NCI-H446 (cell line): ENCODE measurements at places on chromosomes 6 and 20.
A peak's percentile ranks its signal among the peaks of the same experiment; 100 is the strongest.

DNA sequence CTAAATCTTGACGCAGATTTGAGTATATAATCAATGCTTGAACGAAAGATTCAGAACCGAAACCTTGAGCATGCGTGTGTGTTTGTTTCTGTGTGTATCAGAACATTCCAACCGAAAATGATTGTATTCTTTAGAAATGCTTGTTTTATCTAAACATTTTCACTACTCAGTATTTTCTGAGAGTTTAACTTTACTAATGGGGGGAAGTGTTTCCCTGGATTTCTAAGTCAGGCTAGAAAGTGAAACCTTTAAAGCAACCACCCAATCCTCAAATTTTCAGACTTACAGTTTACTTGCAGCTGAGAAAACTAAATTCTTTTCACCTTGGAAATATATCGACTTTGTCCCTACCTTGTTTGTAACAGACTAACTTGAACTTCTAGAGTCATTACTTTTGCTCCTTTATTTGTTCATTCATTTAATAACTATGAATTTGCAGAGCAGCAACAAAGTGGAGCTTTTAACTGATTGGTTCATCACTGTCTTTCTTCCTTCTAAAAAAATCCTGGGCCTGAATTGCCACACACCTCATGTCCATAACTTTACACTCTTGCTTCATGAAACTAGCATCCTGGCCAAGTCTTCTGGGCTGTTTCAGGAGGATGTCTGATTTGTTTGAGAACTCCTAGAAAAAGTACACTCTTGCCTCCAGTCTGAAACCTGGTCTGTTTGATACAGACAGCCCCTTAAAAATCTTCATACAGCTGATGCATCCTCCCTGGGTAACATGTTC, 77.8 kb upstream of the XRN2 start:
- no peak for DNase-seq

- DNase-seq: no peak
These were observed 40.0 kb upstream of the NRN1 start for GRCh38 chr6:6046716-6047115.

DNA sequence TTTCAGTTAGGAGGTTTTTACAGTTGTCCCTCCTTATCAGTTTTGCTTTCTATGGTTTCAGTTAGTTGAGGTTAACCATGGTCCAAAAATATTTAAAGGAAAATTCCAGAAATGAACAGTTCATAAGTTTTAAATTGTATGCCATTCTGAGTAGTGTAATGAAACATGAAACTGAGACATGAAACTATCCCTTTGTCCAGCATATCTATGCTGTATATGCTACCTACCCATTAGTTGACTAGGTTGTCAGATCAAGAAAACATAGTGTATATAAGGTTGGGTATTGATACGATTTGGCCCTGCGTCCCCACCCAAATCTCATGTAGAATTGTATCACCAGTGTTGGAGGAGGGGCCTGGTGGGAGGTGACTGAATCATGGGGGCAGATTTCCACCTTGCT, 39.1 kb downstream of the VGLL2 start:
- DNase-seq: no peak

DNA sequence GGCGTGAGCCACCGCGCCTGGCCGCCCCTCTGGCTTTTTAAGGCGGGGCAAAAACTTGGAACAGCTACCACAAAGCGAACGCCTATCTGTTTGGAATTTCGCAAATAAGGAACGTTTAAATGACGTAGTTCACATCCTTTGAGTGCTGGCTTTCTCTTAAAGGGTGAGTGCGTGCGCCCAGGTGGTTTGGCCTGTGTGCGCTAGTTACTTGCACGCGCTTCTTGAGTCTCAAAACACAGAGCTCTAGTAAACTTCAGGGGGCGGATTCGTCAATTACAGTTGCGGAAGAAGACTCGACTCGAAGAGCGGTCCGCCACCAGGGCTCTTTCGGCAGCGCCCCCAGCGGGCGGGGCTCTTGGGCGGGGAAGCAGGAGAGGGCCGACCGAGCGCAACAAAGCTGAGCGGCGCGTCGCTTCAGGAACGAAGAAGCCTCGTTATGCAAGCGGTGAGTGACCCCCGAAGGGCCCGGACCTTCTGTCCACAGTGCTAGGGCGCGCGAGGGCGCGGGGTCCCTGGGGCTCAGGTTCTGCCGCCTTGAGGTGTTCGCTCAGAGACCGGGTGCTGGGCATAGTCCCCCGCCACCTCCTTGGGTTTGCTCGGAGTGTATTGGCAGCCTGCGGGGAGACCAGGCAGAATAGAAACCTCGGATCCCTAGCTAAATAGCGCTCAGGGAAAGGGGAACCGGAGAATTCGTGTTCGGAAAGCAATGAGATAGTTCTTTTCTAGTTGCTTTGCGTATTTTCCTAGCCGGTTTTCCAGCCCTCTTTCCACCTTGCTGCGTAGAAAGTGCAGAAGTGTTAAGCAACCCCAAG, at the start of gene SYCP2L:
Gene SYCP2L (plus strand): TSS at position 362 of the 812 bp plus-strand sequence. CDS start 75 bp downstream, at position 437.
- no peak for DNase-seq

- DNase-seq: peak; percentile 49
These were observed 14.3 kb downstream of the ID4 start for GRCh38 chr6:19851241-19852089.

GRCh38 chr20:40931410-40932044, 97.1 kb upstream of the TOP1 start:
- no peak for DNase-seq

- DNase-seq: no peak
These were observed 17.7 kb upstream of the CCDC167 start for GRCh38 chr6:37517411-37517812.

- no peak for DNase-seq
These were observed 306.8 kb upstream of the FOXQ1 start for GRCh38 chr6:1004885-1005630.

GRCh38 chr6:164331026-164331425, 916.5 kb downstream of the QKI start:
- DNase-seq: no peak

DNA sequence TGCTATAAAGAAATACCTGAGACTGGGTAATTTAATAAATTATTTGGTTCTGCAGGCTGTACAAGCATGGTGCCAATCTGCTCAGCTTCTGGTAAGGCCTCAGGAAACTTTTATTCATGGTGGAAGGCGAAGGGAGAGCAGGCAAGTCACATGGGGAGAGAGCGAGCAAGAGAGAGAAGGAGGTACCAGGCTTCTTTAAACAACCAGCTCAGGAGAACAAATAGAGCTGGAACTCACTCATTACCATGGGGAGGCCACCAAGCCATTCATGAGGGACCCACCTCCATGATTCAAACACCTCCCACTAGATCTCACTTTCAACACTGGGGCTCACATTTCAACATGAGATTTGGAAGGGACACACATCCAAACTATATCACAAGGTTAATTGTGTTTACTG, 44.9 kb upstream of the CRISP1 start:
- no peak for DNase-seq

DNA sequence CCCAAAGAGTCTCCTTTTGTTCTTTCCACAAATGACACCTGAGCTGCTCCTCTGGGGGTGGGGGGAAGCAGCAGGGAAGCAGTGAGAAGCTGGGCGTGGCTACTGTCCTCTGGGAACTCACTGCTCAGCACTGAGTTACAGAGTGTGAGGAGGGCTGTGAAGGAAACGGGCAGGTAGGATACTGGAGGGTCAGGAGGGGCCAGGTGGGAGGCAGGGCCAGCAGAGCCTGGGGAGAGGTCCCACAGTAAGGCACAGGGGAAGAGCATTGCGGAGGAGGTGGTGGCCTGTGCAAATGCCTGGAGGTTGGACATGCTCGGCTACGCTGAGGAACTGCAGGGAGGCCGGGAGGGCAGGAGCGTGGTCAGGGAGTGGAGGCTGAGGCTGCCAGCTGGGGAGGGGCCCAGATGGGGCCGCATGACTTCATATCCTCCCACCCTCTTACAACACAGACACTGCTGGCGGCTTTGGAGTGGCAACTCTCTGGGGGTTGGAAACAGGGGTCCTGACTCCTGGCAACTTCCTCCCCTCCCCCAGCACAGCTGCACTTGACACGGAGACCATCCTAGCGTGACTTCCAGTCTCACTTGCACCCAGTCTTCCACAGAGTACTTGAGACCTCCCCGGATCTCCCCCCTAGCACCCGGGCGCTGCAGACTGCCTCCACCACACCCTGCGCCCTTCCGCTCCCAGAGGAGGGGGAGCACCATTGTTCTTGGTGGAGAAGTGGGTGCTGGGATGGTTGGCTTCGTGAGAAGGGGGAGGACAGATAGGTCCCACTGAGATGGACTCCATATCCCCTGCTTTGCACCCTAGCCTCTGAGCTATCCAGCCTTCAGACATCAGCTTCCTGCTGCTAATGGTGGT, 34.2 kb downstream of the RBM38 start:
- no peak for DNase-seq

- DNase-seq: no peak
These were observed 87.9 kb downstream of the LRFN2 start for GRCh38 chr6:40499215-40499614.

GRCh38 chr6:116925088-116925794, 48.2 kb downstream of the RFX6 start:
- DNase-seq: no peak

DNA sequence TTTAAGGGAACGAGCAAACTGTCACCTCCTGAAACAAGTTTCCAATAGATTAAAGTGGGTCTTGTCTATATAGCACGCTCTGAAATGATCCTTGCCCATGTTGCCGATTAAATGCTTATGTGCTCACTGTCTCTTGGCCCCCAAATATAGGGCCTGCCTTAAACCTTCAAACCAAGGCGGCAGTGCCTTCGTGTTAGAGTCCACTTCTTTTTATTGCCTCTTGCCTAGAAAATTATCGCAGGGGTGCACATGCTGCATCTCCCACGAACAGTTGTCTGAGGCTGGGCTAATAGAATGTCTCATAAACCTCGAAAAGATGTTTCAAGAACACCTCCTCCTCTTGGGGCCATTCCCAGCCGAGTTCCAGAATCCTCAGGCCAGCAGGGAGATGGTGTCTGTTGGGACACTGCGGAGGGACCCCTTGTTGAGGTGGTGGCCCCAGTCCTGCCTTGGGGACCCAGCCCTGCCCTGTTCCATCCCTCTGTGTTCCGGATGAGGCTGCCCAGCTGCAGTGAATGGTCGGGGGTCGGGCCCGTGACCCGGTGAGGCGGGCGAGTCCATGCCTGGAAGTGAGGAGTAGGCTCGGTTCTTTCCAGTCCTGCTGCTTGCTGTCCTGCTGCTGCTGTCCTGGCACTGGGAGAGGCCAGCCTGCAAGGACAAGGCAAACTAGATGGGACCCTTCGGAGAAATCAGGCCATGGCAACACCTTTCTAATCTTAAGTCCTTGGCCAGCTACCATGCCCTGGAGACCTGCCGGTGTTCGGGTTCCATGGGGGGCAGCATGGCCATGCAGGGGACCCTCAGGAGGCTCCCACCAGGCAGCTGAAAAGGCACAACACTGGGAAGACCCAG, 34.7 kb upstream of the SLCO4A1 start:
- DNase-seq: no peak

GRCh38 chr6:95685822-95686221, 108.5 kb downstream of the MANEA start:
- DNase-seq: no peak

- DNase-seq: no peak
These were observed 2.9 kb upstream of the THBS2 start for GRCh38 chr6:169256518-169256917.

- no peak for DNase-seq
These were observed 210.8 kb upstream of the FUT9 start for GRCh38 chr6:95804847-95805541.

GRCh38 chr6:150925976-150926375, 60.5 kb downstream of the MTHFD1L start:
- no peak for DNase-seq

GRCh38 chr6:64505312-64505711, 869.7 kb downstream of the PHF3 start:
- no peak for DNase-seq

DNA sequence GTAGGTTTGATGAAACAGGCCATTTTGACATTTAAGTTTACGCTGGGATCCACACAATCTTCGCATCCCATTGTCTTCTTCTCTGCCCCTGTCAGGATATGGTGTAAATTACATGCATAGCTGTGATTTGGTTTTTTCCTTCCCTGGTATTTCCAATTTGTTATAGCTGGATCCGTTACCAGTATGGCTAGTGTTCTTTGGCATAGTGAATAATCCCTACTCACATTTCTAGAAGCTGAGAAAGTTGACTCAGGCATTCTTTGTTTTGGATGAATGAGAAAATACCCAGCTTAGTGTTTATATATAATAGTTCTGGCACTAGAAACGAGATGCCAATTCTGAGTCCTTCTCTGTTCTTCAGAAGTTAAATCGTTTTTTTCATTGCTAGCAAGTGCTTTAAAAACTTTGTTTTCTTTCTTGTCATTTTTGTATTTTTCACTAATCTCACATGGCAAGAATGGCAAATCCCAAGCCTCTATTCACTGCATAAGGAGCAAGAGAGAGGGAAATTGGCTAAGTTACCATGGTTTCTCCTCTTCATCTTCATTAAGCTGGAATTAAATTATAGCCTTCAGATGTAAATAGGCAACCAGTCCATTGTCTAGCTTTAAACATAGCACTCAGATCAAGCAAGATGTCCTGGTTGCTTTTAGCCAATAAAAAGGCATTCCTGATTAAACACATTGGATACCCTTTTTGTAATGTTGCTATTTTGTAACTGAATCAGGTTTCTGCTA, 91.9 kb upstream of the LAMP5 start:
- no peak for DNase-seq

- no peak for DNase-seq
These were observed 17.1 kb upstream of the MLN start for GRCh38 chr6:33820784-33821520.

- no peak for DNase-seq
These were observed 91.8 kb upstream of the PREP start for GRCh38 chr6:105494688-105495087.

- DNase-seq: no peak
These were observed 197.6 kb downstream of the DLL1 start for GRCh38 chr6:170093276-170093657.

- no peak for DNase-seq
These were observed 6.1 kb downstream of the RAMACL start for GRCh38 chr6:166580076-166581050.

- no peak for DNase-seq
These were observed 32.0 kb upstream of the POPDC3 start for GRCh38 chr6:105211831-105212230.

DNA sequence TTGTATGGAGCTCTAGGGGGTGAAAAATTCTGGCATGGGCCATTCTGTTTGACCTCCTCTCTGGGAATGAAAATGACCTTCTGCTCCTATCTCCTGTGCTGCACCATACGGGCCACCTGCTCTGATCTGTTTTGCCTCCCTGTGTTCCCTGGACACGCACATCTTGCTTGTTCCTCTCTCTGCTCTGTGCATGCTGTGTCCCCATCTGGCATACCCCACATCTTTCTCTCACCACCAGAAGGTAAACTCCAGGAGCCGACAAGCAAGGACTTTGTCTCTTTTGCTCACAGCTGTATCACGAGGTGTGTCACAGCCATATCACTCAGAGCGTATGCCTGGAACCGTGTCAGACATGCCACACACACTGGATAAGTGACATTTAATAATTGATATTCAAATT, 208.4 kb upstream of the DTNBP1 start:
- no peak for DNase-seq

- DNase-seq: peak; percentile 7
These were observed 43.5 kb downstream of the KIF6 start for GRCh38 chr6:39681674-39682121.

GRCh38 chr6:15401120-15401519, 155.3 kb downstream of the JARID2 start:
- no peak for DNase-seq
